ENCODE measurements at places on chromosomes 16 and 17. TPM values are rescaled to one million over a fixed set of nuclear protein-coding genes. Genes with fewer than 3 reads are reported as not detected.

The RHBDF1 gene
- 4.7 TPM for polyA plus RNA-seq

The SCGB1C2 gene
- polyA plus RNA-seq: not detected

The CD300A gene
- 3.5 TPM for polyA plus RNA-seq

The KCNG4 gene
- not detected for polyA plus RNA-seq

The ACAP1 gene
- polyA plus RNA-seq: 1.7 TPM

The HLF gene
- polyA plus RNA-seq: 6.1 TPM

The CDYL2 gene
- 6.3 TPM for polyA plus RNA-seq

The FBRS gene
- 72.1 TPM for polyA plus RNA-seq

The ORMDL3 gene
- 138 TPM for polyA plus RNA-seq

The GAST gene
- polyA plus RNA-seq: not detected

The PRSS33 gene
- polyA plus RNA-seq: not detected

The GJD3 gene
- not detected for polyA plus RNA-seq

GRCh38 chr16:80687606-80688005 lies 116.8 kb downstream of the CDYL2 start:
- DNase-seq: no peak

- peak; percentile 71 for DNase-seq
These were observed at the start of gene CTF1 for GRCh38 chr16:30896261-30896888. CTF1 (plus strand) TSS chr16:30896614; CDS start chr16:30896644, 30 bp downstream.

GRCh38 chr16:70158261-70158939 lies 15.2 kb upstream of the CLEC18C start:
- DNase-seq: no peak

GRCh38 chr17:47800686-47801085 lies 20.9 kb downstream of the OSBPL7 start:
- no peak for DNase-seq

GRCh38 chr16:77308163-77308561 lies 109.0 kb downstream of the SYCE1L start:
- DNase-seq: no peak

GRCh38 chr17:12744298-12744697 lies 45.0 kb upstream of the ARHGAP44 start:
- DNase-seq: no peak

GRCh38 chr17:3911271-3912053 lies 4.8 kb downstream of the P2RX1 start:
- DNase-seq: peak; percentile 55

GRCh38 chr17:51035431-51035830 lies 85.2 kb downstream of the SPAG9 start:
- peak; percentile 76 for DNase-seq

- DNase-seq: no peak
These were observed 8.9 kb upstream of the ULK2 start for GRCh38 chr17:19876529-19877161.

DNA sequence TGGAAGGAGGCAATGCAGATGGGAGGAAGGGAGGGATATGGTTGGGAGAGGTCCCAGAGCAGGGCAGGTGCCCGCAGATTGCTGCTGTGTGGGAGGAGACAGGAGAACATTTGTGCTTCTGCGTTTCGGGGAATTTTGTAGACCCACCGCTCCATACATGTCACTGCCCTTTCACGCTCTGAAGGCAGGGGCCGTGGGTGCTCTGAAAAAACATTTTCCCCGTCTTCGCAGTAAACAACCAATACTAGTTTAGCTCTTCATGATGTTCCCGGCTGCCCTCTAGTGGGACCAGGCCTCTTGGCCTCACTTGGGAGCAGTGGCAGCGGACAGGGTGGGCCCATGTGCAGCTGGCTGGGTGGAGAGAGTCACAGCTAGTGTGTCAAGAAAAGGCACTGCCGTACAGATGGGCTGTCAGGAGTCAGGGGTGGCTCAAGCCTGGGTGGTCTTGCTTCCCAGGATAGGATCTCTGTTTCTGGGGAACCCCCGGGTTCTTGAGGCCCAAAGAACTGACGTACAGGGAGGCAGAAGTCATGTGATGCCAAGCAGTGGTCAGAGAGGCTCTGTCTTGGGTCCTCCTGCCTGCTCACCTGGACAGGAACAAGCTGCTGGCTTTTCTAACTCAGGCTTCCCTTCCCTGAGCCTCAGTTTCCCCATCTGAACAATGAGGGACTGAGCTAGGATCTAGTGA lies 46.5 kb upstream of the CPNE2 start:
- peak; percentile 73 for DNase-seq

GRCh38 chr16:71865173-71865863 lies 18.7 kb downstream of the ZNF821 start:
- DNase-seq: no peak

DNA sequence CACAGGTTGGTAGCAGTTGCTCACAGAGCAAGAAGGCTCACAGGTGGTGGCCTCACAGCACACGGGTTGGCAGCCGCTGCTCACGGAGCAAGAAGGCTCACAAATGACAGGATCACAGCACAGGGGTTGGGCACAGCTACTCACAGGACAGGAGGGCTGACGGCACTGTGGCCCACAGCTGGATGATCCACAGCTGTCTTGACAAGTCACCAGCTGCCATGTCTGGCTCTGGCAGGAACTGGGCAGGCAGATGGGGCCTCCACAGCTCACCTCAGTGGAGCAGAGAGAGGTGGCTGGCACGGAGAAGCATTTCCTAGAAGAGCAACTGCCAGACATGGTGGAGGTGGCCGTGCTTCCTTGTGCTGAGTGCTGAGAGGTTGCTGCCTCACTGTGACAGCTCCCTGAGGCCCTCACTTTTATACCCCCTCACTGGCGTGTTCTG lies at the start of gene KRTAP16-1:
Gene KRTAP16-1, minus strand, starts transcription at position 392 of the 442 bp plus-strand sequence. Its CDS starts 56 bp downstream, at position 336.
- no peak for DNase-seq

- DNase-seq: no peak
These were observed 31.5 kb downstream of the GINS2 start for GRCh38 chr16:85657267-85657650.

GRCh38 chr17:62179525-62180161 lies 114.6 kb upstream of the MED13 start:
- no peak for DNase-seq

DNA sequence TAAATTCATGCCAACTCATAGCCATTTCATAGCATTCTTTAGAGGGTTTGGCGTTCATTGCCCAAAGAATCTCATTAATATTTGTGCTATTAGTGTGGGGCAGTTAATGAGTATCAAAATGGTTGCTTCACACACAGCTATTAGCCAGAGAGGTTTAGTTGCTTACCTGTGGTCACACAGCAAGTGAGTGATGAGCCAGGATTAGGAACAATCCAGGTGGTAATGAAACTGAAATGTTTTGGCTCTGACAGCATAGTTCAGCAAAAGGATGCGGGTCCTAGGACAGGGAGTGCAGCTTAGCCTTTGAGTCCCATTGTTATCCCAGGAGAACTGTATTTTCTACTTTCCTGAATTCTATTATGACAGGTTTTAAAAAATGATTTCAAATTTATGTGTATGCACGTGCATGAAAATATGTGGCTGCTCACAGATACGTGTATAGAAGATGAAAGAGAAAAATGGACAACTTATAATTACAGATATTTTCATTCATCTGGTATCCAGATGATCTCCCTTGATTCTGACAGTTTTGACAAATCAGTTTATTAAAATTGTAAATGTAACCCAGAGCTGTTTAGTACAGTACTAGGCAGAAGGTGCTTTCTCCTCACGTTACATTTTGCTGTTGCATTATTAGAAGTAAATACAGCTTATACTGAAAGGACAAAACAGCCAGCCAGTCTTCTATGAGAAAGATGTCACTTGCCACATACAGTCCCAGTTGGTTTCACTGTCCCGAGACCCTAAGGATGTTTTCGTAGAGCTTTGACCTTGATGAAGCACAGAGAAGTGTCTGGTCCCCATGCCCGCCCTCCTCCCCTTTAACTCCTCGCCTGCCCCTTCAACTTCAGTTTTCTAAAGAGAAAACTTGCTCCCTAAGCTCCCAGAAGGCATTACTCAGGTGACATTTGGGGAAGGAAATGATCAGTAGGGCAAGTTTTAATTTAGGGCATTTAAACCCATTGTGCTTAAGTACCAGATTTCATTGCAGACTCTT lies 99.8 kb upstream of the TBX2 start:
- DNase-seq: no peak

DNA sequence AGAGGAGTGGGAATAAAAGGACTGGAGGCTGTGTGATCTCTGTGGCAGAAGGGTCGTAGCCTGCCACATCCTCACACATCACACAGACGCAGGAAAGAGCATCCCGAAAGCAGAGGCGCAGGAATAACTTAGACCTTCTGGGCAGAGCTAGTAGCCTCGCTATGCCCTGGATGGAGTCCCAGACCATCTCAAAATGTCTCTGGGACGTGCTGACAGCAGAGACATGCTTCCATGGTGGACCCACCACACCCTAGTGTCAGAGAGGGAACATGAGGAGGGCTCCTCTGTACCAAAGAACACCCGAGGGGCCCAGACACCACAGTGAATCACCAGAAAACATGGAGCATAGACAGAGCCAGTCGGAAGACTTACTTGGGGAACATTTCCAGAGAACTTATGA lies 29.6 kb upstream of the FAAP100 start:
- DNase-seq: no peak

- no peak for DNase-seq
These were observed 20.4 kb downstream of the COTL1 start for GRCh38 chr16:84597528-84597896.

- no peak for DNase-seq
These were observed 155.7 kb downstream of the CMIP start for GRCh38 chr16:81600275-81600674.

DNA sequence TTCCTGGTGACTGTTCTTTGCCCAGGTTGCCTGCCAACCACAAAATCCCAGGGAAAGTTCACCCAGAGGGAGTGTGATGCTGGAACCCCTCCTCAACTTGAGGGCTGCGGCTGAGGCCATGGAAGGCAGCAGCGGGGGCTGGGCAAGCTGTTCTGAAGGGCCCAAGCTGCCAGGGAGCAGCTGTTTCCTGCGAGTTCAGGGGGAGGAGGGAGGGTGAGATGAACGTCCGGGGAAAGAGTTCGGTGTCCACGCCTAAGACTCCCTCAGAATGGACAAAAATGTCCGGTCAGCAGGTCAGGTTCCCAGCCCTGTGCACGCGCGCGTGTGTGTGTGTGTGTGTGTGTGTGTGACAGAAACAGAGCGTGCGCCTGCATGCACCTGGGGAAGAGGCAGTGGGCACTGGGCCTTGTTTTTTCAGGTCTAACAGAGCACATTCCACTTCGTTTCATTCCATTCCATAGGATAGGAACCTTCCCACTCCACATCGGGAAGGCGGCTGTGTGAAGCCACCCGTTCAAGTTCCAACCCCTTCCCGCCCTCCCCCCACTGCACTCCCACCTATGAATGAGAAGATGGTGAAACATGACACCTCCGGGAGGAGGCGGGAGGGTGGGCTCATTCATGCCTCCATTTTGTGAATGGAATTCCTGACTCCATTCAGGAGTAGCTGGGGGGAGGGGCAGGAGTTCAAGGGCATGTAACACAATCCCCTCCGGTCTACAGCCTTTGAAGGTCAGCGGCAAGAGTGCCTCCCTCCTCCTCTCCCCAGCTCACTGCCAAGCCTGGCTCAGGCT lies 15.7 kb downstream of the ETV4 start:
- peak; percentile 91 for DNase-seq

GRCh38 chr16:8669481-8669880 lies 4.9 kb upstream of the ABAT start:
- no peak for DNase-seq

DNA sequence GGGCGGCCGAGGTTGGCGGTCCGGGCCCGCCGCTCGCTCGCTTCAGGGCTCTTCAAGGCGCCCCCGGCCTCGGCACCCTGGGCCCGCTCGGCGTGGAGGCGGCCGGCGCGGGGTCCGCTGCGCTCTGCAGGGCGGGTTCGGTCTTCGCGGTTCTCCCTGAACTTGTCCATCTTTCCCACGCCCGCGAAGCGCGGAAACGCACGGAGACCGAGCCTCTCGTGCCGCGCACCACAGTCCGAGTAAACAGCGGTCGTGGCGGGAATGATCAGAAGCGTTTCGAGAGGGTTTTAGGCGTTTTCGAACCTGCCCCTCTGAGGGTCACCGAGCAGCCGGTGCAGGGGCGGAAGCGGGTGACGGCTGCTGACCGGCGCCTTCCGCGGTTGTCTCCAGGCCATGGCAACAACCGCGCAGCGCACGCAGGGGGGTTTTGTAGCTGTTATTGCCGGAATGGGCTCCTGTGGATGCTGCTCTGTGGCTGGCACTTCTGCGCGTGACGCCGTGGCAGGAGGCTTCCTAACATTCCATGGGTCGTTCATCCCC lies 414 bp downstream of the NARF start:
- DNase-seq: peak; percentile 30

DNA sequence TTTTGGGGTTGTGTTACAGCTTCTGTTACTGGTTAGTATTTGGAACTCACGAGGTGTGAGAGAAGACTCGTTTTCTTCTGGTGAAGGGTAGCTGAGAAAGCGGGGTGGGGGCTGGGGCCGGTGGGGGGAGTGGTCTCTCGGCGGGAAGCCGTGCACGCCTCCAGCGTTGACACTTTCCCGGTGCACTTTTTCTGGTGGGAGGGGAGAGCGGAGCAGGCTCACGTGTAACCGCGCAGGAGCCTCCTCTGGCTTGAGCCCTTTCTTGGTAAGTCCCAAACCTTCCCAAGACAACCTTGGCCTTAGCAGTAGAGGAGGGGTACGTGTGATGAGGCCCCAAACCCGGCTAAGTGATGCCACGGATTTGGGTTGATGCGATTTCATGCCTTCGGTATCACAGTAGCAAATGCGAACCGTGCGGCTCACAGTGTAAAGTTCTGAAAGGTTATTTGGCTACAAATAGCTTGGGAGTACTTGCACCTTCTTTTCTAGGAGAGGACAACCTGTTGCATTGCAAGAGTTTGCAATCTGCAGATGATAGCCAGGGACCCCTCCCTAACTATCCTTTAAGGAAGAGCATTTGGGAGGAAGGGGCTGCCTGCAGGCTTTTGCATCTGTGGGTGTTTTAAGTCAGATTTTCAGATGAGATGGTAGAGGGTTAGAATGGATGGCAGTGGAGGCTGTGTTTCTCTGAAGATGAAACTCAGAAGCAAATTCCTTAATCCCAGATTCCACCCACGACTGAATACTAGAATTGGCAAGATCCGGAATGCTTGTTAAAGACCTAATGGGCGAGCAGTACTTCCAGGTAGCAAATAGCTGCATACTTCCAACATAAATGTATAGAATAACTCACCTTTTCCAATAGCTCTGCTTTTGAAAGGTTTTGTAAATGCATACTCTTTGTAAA lies 1.5 kb downstream of the HLF start:
- DNase-seq: no peak

DNA sequence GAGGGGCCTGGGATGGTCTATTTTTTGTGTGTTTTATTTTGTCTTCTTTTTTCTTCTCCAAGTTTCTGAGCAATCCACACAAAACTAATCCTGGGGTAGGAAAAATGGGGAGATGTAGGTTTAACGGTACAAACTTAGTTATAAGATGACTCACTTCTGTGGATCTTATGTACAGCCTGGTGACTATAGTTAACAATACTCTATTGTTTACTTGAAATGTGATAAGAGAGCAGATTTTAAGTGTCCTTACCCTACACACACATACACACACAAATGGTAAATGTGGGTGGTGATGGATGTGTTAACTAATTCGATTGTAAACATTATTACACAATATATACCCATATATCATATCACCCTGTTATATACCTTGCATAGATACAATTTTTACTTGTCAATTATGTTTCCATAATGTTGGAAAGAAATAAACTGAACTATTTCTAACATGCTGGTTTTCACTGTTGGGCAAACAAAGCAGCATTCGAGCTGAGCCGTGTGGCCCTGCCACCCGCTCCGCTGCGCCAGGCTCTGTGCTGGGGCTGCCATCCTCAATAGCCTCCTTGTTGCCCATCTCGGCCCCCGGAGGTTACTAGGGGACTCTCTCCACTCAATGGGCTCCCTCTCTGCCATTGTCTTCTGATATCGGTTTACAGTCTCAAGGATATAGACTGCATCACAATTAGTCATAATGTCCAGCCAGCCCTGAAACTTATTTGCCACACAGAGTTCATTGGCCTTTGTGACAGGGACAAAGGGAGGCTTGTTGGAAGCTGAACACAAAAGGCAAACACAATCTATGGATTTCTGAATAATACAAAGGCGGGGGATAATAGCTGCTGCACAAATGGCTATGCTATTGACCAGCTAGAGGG lies 380.3 kb upstream of the MAF start:
- DNase-seq: peak; percentile 69

All from brain (organoid and tissue), 16 donors.